ENCODE measurements at places on chromosomes 5 and 9.

DNA sequence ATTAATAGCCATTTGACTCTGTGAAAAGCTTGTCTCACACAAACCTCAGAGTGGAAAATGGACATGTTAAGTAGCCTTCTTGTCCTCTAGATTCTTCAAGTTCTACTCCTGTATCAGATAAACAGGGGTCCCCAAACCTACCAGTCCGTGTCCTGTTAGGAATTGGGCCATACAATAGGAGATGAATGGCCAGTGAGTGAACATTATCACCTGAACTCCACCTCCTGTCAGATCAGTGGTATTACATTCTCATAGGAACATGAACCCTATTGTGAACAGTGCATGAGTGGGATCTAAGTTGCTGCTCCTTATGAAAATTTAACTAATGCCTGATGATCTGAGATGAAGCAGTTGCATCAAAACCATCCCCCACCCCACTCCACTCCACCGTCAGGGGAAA is 136.3 kb downstream of the TMEM232 start:
- DNase-seq = no peak

- DNase-seq = no peak
Observed at GRCh38 chr5:139838381-139839197, 43.0 kb downstream of the PSD2 start.

GRCh38 chr5:74148321-74148720 is 492.2 kb downstream of the ENC1 start:
- no peak for DNase-seq

- no peak for DNase-seq
Observed at GRCh38 chr5:154860123-154860522, 1.7 kb downstream of the CNOT8 start.

DNA sequence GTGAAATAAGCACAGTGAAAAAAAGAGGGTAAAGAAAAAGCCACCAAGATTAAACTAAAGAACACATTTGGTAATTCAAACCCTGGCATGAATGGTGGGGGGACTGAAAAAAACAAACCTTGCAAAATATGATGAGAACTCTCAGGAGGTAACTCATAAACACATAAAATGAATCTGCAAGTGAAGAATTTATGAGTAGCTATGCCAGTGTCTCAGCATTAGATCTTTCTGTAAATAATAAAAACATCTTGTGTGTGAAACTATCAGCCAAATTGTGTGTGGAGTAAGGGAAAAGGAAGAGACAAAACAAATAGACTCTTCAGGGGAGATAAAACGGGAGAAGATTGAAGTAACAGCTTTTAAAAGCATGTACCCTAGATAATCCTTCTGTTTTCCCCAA is 129.6 kb upstream of the SPEF2 start:
- DNase-seq = no peak

GRCh38 chr9:93132287-93132927 is 1.6 kb downstream of the NINJ1 start:
- no peak for DNase-seq

DNA sequence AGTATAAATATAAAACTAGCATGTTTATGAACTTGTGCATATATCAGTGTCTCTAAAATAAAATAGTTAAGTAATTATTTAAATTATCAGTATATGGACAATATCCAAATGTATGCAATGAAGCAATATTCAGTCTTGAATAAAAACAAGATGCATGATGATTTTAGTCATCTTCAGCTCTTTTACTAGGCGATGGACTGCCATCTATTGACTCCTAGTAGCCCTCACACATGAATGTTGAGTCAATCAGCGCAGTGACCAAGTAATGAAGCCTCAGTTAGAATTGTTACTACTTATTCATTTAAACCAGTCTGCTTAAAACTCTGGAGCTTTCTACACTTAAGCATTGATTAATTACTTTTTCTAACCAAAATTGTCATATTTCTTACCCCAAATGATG is 92.9 kb upstream of the GRHPR start:
- no peak for DNase-seq

DNA sequence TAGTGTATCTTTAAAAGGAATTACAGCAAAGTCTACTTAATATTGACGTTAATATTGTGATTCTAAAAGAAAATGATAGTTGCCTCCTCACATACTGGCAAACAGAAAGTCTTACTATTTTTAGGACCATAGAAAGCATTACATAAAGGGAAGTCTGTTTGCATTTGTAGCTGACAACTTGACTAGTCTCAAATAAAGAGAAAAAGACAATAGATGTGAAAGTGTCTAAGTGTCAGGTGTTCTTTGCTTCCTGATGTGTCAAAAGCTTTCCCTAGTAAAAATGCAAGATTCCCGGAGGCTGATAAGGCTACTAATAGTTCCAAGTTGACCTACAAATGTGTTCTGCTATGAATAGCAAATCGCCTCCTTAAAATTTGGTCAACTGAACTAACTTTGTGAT is 259.7 kb downstream of the CDH10 start:
- no peak for DNase-seq

- no peak for DNase-seq
Observed at GRCh38 chr9:111041902-111042301, 3.6 kb upstream of the LPAR1 start.

DNA sequence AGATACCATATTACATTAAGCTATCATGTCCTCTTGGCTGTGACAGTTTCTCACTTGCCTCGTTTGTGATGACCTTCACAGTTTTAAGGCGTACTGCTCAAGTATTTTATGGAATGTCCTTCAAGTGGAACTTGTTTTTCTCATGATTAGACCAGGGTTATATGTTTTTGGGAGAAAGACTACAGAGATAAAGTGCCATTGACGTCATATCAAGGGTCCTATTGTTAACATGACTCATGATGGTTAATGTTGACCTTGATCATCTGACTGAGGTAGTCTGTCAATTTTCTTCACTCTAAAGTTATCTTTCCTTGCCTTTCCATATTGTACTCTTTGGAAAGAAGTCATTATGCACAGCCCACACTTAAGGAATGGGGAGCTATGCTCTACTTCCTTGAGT is 17.8 kb upstream of the PTBP3 start:
- DNase-seq = no peak

DNA sequence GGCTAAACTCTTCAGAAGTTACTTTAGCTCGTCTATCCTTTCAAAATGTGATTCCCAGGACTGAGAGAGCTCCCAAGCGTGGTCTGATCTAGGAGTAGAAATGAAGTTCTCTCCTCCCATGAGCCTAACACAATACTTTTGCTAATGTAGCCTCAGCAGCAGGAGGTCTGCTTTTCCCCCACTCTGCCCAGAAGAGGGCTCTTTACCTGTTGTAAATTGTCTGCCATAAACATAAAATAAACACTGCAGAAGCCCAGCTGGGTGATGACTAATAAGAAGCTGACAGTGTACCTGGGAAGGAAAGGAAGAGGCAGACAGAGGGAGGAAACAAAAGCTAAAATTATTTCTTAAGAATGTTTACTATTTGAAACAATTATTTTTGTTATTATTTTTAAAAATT is 15.4 kb downstream of the SLC36A3 start:
- no peak for DNase-seq

GRCh38 chr5:12316812-12317211 is 412.6 kb upstream of the CTNND2 start:
- no peak for DNase-seq

All from NCI-H1105 (cell line).